NCI-H1092 treated with DMSO at 0.1 percent for 48 hours (cell line): ENCODE measurements at places on chromosomes 6 and 20.

- no peak for DNase-seq
Observed at GRCh38 chr6:111978532-111979149, 75.3 kb upstream of the CCN6 start.

GRCh38 chr6:169792306-169793015, 41.0 kb downstream of the ERMARD start:
- no peak for DNase-seq

- no peak for DNase-seq
Observed at GRCh38 chr6:48541649-48542048, 430.7 kb upstream of the PTCHD4 start.

DNA sequence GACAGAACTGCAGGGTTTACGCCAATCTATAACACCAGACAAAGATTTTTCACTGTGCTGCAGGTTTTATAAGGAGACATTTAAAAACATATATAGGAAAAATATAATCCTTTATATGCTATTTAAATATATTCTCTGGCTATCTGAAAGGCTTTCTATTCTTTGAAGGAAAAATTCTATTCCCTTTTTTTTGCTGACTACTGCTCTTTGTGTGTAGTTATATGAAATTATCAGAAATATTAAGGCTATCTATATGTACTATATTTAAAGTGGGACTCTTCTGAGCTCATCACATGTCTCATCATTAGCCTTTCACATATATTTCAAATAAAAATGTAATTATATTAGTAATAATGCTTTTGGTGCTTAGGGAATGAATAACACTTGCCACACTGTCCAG, 930.7 kb downstream of the EYS start:
- DNase-seq = no peak

DNA sequence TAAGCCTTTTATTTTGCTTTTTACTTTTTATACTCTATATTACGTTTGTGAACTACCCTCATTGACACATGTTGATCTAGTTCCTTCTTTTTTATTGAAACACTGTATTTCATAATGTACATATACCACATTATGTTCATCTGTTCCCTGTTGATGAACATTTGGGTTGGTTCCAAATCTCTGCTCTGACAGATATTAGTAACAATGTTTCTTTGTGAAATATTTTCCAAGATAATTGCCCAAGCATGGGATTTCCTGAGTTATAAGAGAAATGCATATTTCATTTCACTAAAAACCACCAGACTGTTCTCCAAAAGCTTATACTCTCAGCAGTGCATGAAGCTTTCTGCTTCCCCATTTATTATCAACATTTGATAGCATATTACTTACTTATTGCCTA, 44.2 kb upstream of the TNFRSF21 start:
- DNase-seq = no peak

DNA sequence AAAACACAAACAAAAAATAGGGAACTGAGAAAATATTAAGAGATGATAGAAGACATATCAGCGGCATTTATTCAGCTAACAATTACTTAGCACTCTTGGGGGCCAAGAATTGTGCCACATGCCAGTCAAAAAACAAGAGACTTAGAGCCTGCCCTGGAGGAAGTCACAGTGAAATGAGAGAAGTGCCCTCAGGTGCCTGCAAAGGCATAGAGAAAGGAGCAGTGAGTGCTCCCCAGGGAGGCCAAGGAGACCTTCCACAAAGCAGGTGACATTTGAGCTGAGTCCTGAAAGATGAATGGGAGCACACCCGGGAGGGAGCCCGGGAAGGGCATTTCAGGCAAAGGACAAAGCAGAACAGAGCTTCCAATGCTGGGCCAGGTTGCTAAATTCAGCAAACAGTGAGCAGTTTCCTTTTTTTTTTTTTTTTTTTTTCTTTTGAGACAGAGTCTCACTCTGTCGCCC, 184.7 kb upstream of the JARID2 start:
- DNase-seq = no peak

DNA sequence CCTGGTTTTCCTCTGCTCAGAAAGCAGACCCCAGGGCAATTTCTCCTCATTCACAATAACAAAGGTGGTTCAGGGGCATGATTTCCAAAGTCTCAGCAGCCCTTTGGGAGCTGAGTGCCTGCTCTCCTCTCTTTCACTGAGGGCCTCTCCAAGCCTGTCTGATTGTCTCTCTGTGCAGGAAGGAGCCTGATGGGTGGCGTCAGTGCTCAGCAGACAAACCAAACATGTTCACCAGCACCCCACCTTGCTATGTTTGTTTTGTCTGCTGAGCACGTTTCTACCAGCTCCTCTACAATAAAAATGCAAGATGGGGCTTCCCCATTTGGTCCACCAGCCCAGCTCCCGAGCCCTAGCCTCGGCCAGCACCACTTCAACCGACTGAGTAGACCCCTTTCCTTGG, 25.4 kb upstream of the TCP11 start:
- DNase-seq = no peak

GRCh38 chr6:40887792-40888340, 151.2 kb downstream of the UNC5CL start:
- DNase-seq = no peak

DNA sequence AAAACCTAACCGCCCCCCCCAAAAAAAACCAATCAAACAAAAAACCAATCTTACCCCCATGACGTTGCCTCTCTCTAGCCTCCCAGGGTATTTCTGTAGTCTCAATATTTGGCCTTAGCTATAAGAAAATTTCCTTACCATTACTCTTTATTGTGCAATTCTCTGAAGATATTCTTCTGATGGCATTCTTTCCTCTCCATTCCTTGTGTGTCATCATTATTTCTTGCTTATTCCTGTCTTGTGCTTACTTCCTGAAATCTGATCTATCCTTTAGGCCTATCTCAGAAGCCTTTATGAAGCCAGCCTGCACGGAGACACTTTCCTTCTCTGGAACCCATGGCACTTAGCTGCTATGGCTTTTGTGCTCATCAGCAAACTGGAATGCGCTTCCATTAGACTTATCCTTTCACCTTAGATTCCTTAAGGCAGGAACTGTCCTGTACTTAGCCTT, 65.9 kb upstream of the DDR1 start:
- no peak for DNase-seq

DNA sequence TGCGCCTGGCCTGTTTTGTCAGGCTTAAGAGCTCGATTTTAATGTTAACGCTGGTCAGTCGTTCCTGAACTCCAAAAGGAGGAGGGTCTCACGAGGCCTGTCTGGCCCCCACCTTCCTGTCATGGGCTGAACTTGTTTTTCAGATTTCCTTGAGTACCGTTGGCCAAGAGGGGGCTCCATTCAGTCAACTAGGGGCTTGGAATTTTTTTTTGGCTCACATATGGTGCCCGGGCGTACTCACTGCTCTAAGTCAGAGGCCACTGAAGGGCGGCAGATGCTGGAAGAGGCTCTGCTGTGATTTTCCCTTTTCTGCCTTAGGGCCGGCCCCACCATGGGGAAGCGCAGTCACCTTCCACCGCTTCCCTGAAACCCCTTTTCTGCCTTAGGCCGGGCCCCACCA, 6.9 kb upstream of the BIRC7 start:
- no peak for DNase-seq

DNA sequence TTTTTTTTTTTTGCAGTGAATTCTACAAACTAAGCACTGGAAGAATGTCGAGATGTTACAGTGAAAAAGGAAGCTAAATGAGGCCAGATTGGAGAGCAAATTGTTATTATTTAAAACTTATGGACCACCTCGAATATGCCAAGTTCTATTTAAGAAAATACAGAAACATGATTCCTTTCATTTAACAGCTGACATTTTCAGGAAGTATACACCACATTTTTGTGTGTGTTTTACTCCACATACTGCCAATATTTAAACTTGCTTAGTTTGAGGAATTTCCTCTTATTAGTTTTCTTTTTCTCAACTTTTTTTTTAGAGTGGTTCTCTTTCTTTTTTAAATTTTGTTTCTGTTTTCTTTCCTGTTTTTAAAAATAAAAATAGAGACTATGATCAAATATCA, 37.0 kb upstream of the GCLC start:
- no peak for DNase-seq

GRCh38 chr6:27693766-27694546, 218.2 kb downstream of the OR2B2 start:
- peak; percentile 44 for DNase-seq

DNA sequence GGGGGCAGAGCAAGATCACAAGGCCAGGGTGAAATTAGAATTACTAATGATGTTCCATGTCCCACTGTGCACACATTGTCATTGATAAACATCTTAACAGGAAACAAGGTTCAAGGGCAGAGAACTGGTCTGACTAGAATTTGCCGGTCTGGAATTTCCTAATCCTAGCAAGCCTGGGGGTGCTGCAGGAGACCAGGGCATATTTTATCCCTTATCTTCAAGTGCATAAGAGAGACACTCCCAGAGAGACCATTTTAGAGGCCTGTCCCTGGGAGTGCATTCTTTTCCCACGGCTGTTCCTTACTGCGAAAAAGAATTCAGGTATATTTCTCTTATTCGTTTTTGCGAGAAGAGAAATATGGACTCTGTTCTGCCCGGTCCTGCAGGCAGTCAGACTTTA, 41.5 kb downstream of the CD83 start:
- no peak for DNase-seq

DNA sequence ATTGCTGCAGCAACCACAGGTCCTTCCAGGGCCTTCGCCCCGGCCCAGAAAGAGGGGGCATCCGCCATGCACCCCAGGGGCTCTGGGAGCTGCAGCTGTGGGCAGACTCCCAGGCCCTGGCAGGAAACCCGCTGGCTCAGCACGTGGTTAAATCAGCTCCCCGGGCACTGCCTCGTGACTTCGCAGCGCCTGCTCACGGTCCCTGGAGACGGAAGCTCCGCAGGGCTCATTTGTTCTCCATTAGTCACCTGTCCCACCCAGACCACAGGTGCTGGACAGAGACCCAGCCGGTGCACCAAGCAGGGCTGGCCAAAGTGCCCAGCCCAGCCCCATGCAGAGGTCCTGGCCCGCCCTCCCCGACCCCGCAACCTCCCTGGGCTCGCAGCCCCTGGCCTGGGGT, 14.7 kb downstream of the KCNQ2 start:
- peak; percentile 62 for DNase-seq

- no peak for DNase-seq
Observed at GRCh38 chr20:13142143-13142542, 78.9 kb upstream of the ISM1 start.

GRCh38 chr6:165637586-165637985, 25.5 kb downstream of the PDE10A start:
- no peak for DNase-seq

- DNase-seq = no peak
Observed at GRCh38 chr20:54848984-54849538, 373.7 kb downstream of the DOK5 start.

DNA sequence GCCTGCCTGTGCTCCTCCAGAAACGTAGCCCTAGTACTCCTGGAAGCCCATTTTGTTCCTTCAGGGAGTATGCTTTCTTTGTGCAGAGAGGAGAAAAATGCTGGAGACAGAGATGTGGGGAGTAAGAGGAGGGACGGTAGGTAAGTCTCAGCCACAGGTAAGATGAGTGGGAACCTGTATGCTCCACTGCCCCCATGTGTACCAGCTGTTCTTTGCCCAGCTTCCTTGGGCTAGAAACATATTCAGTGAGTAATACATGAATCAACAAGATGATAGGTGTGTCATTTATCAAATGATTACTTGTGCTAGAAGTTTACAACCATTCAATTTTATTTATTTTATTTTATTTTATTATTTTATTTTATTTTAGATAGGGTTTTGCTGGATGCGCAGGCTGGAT, 13.6 kb upstream of the CEP85L start:
- DNase-seq = no peak

GRCh38 chr6:87922947-87923330, 124.7 kb upstream of the SPACA1 start:
- DNase-seq = no peak

DNA sequence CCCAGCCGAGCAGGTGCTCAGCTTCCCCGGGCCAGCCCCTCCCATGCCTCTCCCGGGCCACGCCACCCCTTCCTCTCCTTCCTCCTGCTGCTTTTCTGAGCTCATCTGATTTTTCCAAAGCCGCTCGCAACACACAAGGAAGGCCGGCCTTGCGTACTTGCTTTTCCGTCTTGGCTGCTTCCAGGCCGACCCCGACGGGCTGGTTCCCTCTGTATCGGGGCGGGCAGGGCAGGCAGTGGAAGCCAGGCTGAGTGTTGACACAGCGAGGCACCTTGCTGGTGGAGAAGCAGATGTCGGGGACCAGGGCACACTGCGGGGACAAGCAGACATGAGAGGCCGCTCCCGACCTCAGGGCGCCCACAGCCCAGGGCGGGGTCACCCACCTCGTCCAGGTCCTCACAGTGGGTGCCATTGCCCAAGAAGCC, 21.1 kb downstream of the THBS2 start:
- DNase-seq = no peak

- no peak for DNase-seq
Observed at GRCh38 chr6:131199568-131200272, 64.5 kb downstream of the AKAP7 start.

GRCh38 chr6:81938014-81938856, 185.8 kb upstream of the TENT5A start:
- no peak for DNase-seq

GRCh38 chr6:126217497-126217896, 122.4 kb upstream of the CENPW start:
- DNase-seq = no peak

- DNase-seq = no peak
Observed at GRCh38 chr6:16434885-16435284, 196.5 kb downstream of the GMPR start.

DNA sequence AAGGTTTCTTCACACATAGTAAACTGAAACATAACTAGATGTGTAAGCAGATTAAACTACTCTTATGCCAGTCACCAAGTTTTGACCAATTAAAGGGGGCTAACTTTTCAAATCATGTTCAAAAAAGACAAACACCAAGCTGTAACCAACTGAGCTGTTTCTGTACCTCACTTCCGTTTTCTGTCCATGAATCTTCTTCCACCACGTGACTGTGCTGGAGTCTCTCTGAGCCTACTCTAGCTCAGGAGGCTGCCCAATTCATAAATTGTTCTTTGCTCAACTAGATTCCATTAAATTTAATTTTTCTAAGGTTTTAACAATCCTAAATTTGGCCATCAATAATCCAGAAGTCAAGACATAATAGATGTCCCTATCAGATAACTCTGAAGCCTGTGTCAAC, 229.4 kb downstream of the FNDC1 start:
- DNase-seq = no peak
